ENCODE measurements at places on chromosomes 11 and 22.

GRCh38 chr11:45662665-45663485, 2.5 kb downstream of the CHST1 start:
- DNase-seq, result no peak

DNA sequence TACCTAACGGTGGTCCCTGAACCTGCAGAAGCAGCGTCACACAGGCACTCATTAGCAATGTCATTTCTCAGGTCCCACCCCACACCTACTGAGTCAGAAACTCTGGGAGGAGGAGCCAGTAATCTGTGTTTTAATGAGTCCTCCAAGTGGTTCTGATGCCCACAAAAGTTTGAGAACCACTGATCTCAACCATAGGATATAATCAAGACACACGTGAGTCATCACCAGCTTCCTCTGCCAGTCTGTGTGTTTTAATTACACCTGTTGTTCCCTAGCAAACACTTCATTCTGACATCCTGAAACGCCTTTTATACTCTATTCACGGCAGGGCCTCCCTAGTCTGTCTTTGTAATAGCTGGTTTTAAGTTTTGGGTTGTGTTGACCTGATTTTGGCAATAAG, 5.8 kb downstream of the TECTA start:
- no peak for DNase-seq

DNA sequence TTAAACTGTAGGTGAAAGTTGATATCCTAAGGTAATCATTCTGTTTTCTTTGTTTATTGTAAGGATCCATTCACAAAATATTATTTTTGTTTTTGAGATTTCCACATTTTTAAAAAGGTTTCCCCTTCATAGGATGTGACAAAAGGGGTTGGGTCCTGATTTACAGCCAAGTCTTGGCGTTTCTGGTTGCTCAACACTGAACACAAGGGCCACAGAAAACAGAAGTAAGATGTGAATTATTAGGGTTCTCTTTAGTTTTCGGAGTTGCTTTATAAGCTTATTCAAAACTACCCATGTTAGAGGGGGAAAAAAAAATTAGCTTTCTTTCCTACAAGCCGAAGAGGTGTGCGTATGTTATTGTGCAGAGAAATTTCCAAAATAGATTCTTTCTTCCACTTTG, 30.0 kb upstream of the FLI1 start:
- DNase-seq, result no peak

DNA sequence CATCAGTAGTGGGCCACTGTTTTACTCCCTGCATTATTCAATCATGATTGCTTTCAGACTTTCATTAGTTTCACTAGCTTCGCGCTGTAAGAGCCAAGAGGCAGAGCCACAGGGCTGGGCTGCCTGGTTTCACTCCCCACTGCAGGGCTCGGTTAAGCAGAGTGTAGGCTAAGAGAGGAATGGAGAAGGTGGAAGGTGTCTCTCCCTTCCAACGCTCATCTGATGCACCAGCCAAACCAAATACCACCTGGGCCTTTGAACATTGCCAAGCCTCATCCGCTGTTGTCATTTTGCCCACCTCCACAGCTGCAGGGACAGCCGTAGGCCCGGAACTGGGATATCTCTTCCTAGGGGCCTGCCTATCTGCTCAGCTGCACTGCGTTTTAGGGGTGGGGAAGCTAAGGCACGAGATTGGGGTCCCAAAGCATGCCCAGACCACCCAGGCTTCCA, 480 bp upstream of the SMARCB1 start:
- no peak for DNase-seq

DNA sequence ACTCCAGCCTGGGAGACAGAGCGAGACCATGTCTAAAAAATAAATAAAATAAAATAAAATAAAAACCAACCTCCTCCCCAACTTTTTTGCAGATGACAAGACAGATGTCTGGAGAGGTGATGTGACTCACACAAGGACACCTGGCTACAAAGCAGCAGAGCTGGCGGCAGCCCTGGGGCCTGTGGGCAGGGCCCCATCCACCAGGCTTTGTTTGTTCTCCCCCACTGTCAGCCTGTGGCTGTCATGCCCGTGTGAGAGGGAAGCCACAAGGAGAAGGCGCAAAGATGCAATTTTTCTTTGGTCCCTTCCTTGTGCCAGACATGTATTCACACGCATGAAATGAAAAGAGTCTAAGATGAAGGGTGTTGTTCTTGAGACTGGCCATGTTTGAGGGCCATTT, 16.6 kb downstream of the CD59 start:
- no peak for DNase-seq

DNA sequence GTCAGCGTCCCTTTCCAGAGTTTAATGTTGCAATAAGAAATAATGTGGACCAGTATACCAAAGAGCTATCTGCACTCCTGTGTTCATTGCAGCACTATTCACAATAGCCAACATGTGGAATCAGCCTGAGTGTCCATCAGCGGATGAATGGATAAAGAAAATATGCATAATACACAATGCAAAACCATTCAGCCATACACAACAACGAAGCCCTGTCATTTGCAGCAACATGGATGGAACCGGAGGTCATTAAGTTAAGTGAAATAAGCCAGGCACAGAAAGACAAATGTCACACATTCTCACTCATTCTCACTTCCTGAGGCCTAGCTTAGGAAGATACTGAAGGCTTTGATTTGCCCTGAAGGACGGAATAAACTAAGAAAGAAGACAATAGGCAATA, 22.1 kb downstream of the SLC5A4 start:
- DNase-seq, result no peak

DNA sequence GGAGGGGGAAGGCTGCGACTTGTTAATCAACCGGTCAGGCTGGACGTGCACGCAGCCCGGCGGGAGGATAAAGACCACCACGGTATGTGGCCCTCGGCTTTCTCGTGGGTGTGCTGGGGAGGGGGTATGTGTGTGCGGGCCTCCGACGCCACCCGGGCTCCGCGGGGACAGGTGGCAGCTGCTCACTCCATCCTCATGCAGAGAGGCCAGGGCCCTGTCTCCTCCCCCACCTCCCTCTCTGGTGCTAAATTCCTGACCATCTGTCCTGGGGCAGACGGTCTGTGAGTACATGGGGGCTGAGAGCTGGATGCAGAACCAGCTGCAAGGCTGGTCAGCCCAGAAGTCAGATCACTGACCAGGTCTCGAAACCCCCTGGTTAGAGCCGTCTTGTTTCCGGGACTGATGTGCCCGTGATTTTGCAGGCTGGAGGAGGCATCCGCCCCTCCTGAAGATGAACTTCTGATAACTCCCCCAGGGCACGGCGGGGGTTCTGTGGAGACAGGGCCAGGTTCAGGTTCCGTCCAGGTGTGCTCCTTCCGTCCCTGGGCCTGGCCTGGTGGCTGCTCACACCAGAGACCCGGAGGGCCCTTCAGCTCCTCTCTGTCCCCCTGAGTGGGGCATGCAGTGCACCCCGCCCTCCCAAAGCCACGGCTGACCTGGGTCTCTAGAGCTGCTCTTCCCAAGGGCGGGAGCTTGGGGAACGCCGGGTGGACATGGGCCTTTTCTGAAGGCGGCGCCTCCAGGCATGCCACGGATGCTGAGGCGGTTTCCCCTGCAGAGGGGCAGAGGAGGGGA, 1119.7 kb downstream of the BRD1 start:
- no peak for DNase-seq
